ENCODE measurements at places on chromosomes 16 and 17. TPM values are rescaled to one million over a fixed set of nuclear protein-coding genes. Genes with fewer than 3 reads are reported as not detected.

GRCh38 chr16:67504031-67505021 lies 21.0 kb upstream of the AGRP start:
- peak; percentile 35 for DNase-seq

- no peak for DNase-seq
Observed at GRCh38 chr17:2070241-2071023, 15.5 kb downstream of the HIC1 start.

- no peak for DNase-seq
Observed at GRCh38 chr16:70472786-70473433, 18.5 kb downstream of the FCSK start.

The TERB1 gene
- total RNA-seq: not detected

- no peak for DNase-seq
Observed at GRCh38 chr16:55126456-55126855, 195.8 kb downstream of the IRX5 start.

DNA sequence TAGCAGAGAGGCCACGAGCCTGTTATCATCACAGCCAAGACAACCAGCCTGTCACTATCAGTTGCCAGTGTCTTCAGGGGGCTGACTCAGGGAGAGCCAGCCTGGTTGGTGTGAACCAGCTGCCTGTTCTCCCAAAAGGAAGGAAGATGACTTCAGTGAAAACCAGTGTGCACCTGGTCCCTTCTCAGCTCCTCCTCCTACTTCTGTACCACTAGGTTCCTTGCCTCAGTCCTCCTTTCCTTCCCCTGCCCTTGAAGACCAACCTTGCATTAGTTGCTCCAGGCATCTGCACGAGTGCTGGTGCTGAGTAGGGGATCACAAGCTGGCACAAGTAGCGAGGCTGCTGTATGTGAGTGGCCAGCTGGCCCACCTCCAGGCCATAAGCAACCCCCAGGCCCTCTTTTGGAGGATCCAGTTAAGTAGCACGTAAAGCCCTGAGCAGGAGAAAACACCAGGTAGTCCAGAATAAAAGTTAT lies 8.5 kb downstream of the TUBG1 start:
- DNase-seq: no peak

The C17orf67 gene
- total RNA-seq: 2.3 TPM

The IGF2BP1 gene
- 1.3 TPM for total RNA-seq

DNA sequence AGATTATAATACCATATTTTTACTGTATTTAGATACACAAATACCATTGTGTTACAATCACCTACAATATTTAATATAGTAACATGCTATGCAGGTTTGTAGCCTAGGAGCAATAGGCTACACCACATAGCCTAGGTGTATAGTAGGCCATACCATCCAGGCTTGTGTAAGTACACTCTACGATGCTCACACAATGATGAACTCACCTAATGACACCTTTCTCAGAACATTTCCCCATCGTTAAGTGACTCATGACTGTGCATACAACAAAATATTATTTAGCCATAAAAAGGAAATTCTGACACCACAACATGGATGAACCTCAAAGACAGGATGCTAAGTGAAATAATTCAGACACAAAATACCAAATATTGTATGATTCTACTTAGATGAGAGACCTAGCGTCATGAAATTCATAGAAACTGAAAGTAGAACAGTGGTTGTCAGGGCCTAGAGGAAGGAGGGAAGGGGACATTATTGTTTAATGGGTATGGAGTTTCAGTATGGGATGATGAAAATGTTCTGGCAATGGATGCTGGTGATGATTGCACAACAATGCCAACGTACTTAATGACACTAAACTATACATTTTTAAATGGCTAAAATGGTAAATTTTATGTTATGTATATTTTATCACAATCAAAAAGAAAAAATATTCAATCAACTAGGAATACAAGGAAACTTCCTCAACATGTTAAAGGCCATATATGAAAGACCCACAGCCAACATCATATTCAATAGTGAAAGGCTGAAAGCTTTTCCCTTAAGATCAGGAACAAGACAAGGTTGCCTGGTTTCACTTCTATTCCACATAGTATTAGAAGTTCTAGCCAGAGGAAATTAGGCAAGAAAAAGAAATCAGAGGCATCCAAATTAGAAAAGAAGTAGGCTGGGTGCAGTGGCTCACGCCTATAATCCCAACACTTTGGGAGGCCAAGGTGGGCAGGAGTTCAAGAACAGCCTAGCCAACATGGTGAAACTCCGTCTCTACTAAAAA lies 5.9 kb upstream of the C16orf87 start:
- peak; percentile 28 for DNase-seq
